ENCODE measurements at places on chromosomes 1 and 21.

- DNase-seq: no peak
Observed at GRCh38 chr1:226611301-226611700, 62.7 kb downstream of the STUM start.

DNA sequence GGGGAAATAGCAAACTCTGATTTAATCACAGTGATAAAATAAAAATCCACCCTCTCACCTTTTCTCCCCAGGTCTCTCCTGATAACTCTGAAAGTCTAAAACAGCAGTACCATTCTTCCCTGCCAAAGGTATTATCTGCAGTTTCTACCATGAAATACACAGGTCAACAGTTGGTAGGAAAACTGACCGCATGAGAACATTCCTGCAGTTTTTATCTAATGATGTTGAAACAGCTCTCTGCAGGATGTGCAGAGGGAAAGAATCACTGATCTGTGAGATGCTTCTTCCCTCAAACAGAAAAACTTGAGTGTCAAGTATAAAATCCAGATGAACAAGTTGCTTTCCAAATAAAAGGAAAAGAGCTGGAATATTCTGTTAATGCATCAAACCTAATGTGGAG lies 39.1 kb downstream of the KCNJ6 start:
- no peak for DNase-seq

DNA sequence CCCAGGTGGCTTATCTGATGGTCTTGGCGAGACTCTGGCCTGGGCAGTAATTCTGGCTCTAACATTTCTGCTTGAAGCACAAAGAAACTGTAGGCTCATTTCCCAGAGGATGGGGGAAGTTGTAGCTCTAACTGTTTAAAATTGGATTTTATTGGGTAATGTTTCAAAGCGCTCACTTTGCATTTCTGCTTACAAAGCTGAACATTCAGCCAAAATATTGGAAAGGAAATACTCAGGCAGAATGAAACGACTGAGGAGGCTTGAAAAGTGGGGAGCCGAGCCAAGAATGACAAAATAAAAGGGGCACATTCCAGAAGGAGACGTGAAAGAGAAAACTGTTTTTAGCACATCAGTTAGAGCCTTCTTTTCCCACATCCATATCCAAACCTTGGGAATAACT lies 202.6 kb downstream of the GRIK1 start:
- no peak for DNase-seq

DNA sequence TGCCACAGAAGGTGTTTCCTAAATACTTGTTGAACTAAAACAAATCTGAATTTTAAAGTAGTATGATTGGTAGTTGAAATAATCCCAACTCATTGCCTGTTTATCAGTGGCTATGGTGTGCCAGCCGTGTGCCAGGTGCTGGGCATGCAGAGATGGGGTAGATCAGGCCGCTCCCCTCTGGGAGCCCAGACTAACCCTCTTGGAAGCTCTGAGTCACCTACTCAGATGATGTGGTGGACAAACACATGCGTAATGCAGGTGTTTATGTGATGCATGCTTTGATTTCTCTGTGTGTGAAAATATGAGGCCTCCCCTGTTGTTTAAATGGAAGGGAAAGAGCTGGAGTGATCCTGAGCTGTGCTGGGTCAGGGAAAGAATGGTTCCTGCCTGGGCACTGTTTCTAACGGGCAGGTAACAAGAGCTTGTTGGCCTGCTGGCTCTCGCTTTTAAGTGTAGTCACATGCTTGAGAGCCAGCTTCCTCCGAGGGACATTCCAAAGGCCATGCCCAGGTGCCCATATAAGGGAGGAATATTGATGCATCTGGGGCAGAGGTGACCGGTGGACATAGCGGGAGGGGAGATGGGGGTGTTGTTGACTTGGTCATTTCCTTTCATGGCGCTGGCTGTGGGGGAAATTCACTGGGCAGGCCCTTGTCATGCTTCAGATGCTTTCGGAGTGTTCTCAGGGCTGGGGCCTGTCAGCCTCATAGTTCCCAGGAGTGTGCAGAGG lies 10.2 kb downstream of the MFN2 start:
- DNase-seq: no peak

DNA sequence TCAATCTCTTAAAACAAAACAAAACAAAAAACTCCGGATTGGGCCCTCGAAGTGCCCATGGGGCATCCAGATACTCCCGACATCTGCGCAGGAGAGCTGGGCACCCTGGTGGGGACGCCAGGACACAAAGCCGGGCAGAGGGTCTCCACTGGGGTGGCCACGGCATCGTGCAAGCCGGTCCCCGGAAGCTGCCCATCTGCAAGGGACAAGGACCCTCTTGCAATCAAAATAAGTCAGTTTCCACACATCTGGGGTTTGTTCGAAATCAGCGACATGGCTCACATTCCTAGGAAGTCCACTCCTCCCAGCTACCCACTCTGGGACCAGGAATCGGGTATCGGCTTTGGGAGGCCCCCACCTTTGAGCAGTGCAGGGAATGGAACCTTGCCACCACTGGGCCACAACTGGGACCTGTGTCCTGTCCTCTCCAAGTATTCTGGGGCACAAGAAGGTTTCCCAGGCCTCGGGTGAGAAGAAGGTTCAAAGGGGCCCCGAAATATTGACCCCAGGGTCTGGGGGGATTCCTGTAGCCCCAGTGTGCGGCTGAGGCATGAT lies 4.6 kb upstream of the PRDM16 start:
- no peak for DNase-seq

GRCh38 chr1:37056325-37056724 lies 22.0 kb upstream of the GRIK3 start:
- DNase-seq: no peak

- no peak for DNase-seq
Observed at GRCh38 chr1:231144416-231145193, 17.3 kb upstream of the TRIM67 start.

GRCh38 chr1:94745742-94746141 lies 74.4 kb upstream of the SLC44A3 start:
- no peak for DNase-seq

- no peak for DNase-seq
Observed at GRCh38 chr1:95265106-95265505, 31.1 kb downstream of the RWDD3 start.

- DNase-seq: no peak
Observed at GRCh38 chr1:30761381-30762151, 4.0 kb upstream of the LAPTM5 start.

DNA sequence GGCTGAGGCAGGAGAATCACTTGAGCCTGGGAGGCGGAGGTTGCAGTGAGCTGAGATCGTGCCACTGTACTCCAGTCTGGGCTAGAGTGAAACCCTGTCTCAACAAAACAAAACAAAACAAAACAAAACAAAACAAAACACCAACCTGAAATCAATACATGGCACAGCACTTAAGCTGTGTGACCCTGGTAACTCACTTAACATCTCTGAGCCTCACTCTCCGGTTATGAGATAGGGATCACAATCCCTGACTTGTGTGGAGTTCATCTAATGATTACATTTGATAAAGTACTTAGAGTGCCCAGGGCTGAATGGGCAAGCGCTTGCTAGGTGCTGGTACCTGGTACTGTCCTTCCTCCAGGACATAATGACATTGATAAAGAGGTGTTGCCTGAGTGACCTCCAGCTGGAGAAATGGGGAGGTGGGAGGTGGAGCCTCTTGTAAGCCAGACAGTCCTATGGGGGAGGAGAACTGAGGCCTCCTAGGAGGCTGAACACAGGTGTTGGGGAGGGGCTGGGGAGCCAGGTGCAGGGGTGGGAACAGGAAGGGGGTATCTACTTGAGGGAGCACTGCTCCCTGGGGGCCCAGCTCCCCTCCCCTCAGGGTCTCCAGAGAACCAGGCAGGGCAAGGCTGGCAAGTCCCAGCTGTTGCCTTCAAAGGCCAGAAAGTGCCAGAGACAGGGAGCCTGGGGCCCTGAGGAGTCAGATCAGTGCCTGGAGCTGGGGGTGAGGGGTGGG lies 17.9 kb downstream of the FOXO6 start:
- no peak for DNase-seq

- DNase-seq: no peak
Observed at GRCh38 chr1:22080191-22080590, 27.7 kb downstream of the CDC42 start.

- no peak for DNase-seq
Observed at GRCh38 chr1:194309269-194309668, 1122.9 kb upstream of the B3GALT2 start.

GRCh38 chr1:65388908-65389695 lies 31.4 kb upstream of the LEPR start:
- no peak for DNase-seq

DNA sequence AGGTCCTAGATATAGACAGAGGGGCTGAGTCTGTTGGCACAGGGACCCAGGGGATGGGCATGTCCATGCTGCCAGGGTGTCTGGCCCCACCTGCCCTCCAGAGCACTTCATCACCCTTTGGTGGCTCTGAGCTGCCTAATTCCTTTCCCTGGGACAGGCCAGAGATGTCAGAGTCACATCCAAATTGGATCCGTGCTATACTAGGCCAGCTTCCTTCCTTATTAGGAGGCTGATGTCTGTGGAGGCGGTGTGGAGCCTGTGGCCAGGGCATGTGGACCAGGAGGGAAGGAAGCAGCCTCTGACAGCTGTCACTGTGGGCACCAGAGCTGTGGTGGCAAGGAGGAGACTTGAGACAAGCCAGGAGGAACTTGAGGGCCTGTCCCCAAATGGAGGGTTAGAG lies 77.7 kb upstream of the TMEM51 start:
- no peak for DNase-seq

- DNase-seq: no peak
Observed at GRCh38 chr1:64019818-64020217, 183.6 kb upstream of the UBE2U start.

- no peak for DNase-seq
Observed at GRCh38 chr1:229378586-229379367, 35.9 kb upstream of the CCSAP start.

GRCh38 chr1:36352910-36353878 lies 29.7 kb upstream of the EVA1B start:
- DNase-seq: no peak

- no peak for DNase-seq
Observed at GRCh38 chr1:40858856-40859416, 3.2 kb downstream of the CITED4 start.
